Ammon's horn (tissue), 1 donor: ENCODE measurements at places on chromosomes 7 and 10.

DNA sequence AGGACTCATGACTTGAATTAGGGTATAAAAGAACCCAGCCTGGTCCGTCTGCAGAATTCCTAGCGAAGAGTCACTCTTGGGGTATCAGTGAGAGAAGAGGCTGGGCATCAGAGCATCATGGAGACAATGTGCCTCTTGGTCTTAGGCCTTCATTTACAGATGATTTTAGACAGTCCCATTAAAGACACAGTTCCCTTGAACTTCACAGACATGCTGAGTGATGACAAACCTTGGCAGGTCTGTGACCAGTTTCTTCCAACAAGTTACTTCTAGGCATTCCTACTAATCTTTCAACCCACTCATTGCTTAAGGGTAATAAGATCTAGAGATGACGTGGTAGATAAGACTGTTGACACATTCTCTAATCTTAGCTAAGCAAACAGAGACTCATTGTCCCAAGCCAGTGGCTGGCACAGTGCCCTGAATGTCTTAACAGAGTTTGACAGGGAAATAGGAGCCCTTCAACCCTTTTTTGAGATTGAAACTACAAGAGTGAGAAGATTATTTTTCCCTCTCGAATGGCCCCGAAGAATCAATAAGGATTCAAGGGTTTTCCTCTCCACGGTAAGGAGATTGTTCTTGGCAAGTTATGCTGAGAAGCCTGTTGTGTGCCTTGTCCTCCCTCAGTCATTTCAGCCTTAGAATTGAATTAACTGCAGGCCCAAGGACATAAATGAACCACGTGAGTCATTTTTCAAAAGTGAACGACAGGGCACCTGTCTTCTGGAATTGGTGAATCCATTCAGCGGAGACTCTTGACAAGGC, 281.1 kb downstream of the CCDC3 start:
- peak; percentile 48 for DNase-seq

DNA sequence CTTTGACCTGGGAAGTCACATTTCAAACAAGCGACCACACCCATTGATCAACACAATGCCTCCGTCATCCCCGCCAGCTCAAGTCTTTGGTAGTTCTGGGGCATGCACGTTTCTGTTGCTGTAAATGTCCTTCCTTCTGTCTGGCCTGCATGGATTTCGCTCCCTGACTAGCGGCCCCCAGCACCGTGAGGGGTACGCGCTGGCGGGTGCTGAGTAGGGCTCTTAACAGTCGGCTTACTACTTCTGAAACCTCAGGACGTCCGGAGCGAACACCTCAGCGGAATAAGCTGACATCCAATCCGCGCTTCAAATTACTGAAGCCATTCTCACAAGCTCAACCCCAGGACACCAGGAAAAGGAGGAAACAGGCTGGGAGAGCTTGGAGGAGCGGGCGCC, 505 bp downstream of the NUDCD3 start:
- DNase-seq: no peak

- DNase-seq: no peak
These were observed 114.5 kb upstream of the PRKCQ start for GRCh38 chr10:6694447-6695140.

GRCh38 chr7:36787933-36788378, 63.7 kb upstream of the AOAH start:
- DNase-seq: no peak

GRCh38 chr7:137703291-137704010, 143.3 kb downstream of the DGKI start:
- DNase-seq: no peak

GRCh38 chr10:133420028-133420427, 4.4 kb downstream of the SPRN start:
- no peak for DNase-seq

DNA sequence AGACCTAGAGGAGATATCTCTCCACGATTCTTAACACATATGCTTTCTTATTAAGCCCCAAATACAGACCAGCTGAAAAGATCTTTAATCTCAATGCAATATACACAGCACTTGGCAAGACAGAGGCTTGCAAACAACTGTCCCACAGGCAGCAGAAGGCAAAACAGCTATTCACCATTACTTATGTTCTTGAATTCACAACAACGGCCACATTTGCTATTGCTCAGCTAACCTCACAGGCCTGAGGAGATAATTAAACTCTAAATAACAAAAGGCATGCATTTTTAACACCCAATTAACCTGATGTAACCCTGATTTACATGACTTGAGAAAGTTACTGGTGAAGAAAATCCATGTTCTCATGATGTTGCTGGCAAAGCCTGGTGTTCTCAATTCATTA, 216.4 kb downstream of the CRPPA start:
- no peak for DNase-seq

DNA sequence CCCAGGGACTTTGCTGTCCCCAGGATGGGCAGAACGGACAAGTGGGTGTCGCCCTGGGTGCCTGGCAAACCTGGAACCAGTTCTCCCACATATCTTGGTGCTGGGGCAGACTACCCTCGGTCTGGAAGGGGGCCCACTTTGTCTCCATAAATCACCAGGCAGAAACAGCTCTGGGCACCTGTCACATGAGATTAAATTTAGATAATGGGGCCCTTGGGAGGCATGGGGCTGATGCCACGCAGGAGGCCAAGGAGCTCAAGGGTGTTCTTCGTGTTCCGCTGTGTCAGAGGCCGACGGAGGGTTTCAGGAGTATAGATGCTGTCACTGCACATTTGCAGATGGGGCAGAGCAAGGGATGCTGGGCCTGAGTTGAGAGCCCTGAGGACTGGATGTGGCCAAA, 72.7 kb downstream of the TMEM130 start:
- DNase-seq: no peak

- no peak for DNase-seq
These were observed 166.8 kb upstream of the HABP2 start for GRCh38 chr10:113386005-113386404.

DNA sequence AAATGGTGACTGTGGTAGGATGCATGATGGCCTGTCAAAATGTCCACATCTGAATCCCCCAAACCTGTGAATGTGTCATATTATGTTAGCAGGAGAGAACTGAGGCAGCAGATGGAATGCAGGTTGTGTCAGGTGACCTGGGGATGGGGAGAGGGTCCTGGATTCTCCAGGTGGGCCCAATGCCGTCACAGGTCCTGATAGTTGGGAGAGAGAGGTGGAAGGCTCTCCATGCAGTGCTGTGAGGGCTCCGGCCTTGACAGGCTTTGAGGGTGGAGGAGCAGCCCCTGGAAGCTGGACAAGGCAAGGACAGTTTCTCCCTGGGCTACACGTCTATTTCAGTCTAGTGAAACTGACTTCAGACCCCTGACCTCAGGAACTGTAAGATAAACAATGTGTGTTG, 330.9 kb upstream of the ZNF32 start:
- no peak for DNase-seq

DNA sequence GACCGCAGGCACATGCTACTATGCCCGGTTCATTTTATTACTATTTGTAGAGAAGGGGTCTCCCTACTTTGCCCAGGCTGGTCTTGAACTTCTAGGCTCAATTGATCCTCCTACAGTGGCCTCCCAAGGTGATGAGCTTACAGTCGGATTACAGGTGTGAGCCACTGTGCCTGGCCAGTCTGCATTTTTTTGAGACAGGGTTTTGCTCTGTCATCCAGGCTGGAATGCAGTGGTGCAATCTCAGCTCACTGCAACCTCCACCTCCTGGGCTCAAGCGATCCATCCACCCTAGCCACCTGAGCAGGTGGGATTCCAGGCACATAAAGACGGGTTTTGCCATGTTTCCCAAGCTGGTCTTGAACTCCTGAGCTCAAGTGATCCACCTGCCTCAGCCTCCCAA, 2.3 kb upstream of the H2BK1 start:
- DNase-seq: no peak

DNA sequence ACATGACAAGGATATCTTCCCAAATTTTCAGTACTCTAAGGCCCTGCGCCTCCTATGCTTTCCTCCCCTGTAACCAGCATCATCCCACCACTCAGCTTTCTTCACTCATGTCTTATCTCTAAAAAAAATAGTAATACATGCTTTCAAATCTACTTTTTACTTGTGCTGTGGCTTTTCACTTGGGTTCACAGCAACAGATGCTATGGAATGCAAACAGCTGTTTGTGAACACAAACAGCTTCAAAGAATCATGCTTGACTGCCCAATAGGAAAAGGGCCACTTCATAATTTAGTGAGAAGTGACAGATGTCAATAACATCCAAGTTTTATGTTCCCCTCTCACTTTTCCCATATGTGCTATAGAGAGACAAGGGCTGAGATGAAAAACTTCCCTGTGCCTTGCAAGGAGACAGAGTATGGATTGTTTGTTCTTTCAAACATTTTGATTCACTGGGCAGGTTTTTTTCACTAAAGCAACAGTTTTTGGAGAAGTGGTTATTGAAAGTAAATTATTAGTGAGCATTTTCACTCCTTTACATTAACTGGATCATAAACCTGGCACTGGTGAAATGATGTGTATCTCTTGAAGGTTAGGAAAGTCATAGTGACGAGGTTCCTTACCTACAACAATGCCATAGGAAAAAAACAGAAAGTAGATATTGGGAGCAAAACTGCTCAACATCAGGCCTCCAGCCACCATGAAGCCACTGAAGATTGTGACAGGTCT, 37.3 kb downstream of the SLC16A9 start:
- no peak for DNase-seq
